ENCODE measurements at places on chromosomes 1 and 21.
A peak's percentile ranks its signal among the peaks of the same experiment; 100 is the strongest.

GRCh38 chr1:237390823-237391222, 348.8 kb downstream of the RYR2 start:
- peaks cover 5% of the 10 kb centered on the region for H3K27me3 ChIP-seq
- DNase-seq: no peak
- H3K4me1 ChIP-seq: no peaks in the 10 kb centered on the region
- H3K27ac ChIP-seq: no peak overlapping the region

DNA sequence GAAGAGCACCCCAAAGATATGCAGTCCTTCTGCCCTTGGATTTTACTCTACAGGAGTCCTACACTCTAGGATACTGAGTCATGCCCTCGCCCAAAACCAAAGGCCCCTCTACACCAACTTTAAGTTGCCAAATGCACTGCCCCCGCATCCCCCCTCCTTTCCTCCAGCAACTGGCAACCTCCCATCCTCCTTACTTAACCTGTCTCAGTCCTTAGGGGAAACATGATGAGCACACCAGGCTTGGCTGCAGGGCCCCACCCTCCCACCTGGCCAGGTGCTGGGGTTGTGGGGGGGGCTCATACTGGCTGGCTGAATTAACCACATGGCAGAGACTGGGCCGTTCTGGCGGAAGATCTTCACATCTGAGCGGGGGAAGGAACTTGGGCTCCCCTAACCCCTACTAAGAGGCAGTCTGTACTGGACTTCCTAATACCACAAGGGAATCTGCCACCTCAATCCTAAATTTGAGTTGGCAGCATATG, 1.2 kb downstream of the HDGF start:
- H3K27ac ChIP-seq: peak overlapping the region; percentile 98
- no peaks in the 10 kb centered on the region for H3K27me3 ChIP-seq
- DNase-seq: peak; percentile 68
- H3K4me1 ChIP-seq: peaks cover 58% of the 10 kb centered on the region
- peaks cover 36% of the 10 kb centered on the region for H3K36me3 ChIP-seq
- peak overlapping the region; percentile 92 for H3K4me3 ChIP-seq

- no peaks in the 10 kb centered on the region for H3K27me3 ChIP-seq
- H3K4me1 ChIP-seq: peaks cover 7% of the 10 kb centered on the region
- H3K36me3 ChIP-seq: no peaks in the 10 kb centered on the region
- H3K4me3 ChIP-seq: peak overlapping the region; percentile 84
These were observed 22.9 kb upstream of the DISC1 start for GRCh38 chr1:231603598-231604275.

DNA sequence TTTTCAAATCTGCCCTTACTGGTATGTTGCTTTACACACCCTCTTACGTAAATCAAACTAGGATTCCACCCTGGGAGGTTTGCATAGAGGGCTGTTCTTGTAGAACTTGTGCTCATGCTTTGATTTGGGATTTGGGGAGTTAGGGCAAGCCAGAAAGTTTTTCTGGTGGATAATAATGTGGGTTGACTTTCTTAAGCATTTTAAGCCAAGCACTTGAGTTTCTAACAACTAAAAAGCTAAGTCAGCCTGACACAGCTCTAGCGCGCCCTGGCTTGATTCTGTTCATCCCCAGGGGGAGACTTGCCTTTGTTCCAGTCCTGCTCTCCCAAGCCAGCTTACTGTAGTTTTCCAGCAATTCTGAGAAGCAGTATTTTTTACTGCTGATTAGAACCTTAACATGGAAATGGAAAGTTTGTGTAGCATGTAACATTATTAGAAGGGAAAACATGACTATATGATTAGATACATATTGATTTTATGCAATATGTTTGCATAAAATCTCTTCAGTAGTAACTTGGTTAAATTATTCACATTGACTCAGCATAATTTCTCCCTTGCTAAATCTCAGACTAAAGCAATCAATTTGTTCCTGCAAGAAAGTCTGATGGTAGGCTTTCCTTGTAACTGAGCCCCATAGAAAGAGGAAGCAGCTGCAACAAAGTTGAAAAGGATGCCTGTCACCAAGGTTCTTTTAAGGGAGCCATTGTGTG, 11.0 kb upstream of the PGD start:
- H3K4me1 ChIP-seq: peaks cover 4% of the 10 kb centered on the region
- no peaks in the 10 kb centered on the region for H3K36me3 ChIP-seq
- DNase-seq: no peak
- no peak overlapping the region for H3K27ac ChIP-seq

DNA sequence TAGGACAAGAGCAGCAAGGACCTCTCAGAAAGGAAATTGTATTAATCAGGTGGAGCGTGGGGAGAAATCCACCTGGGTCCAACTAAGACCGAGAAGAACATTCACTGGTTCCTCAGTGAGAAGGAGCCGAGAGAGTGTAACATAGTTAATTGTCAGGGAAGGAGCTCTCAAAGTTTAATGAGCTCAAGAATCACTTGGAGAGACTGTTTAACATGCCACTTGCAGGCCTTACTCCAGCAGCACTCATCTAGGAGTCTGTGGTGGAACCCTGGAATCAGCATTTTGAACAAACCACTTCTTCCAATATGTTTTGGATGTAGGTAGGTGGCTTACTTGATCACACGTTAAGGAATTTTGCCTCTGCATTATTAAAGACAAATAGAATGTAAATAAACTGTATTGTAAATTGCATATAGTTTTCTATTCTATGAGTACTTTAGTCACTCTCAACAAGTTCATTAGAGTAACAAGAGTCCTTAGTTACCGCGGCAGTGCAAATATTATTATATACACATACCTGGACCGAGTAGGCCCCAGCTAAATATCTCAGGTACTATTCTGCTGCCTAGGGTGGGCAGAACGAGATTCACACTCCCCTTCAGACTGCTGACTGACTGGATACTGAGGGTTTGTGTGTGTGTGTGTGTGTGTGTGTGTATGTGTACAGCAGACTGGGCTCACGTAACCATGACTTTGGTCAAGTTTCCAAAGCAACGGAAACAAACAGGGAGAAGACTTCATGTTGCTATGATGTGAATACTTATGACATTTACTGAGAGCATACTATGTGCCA, 203.2 kb upstream of the USP24 start:
- no peak for DNase-seq
- H3K27me3 ChIP-seq: peaks cover 4% of the 10 kb centered on the region
- peaks cover 4% of the 10 kb centered on the region for H3K4me1 ChIP-seq
- no peak overlapping the region for H3K4me3 ChIP-seq
- H3K36me3 ChIP-seq: no peaks in the 10 kb centered on the region

- no peak for DNase-seq
- H3K27me3 ChIP-seq: peaks cover 9% of the 10 kb centered on the region
- no peak overlapping the region for H3K27ac ChIP-seq
- H3K36me3 ChIP-seq: no peaks in the 10 kb centered on the region
These were observed 6.3 kb downstream of the KCNQ4 start for GRCh38 chr1:40789661-40790430.

GRCh38 chr1:176440176-176440575, 22.8 kb upstream of the PAPPA2 start:
- no peak overlapping the region for H3K4me3 ChIP-seq
- no peaks in the 10 kb centered on the region for H3K36me3 ChIP-seq
- H3K27ac ChIP-seq: no peak overlapping the region
- H3K27me3 ChIP-seq: peaks cover 7% of the 10 kb centered on the region
- no peak for DNase-seq

DNA sequence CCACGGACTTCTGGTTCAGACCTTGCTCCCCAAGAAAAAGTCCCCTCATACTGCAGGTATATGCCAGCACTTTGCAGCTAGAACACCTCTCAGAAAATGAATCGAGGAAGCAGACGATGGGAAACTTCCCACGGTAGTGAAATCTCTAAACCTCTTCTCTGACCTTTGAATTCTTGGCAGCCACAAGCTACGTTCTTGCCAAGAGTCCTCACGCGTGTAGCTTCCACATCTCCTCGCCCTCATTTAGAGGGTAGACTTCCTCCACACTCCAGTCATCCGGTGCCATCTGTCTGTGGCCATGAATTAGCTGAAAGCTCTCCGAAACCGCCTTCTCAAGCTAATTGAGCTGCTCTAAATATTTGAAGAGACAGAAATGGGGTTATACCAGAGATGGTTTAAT, 127.8 kb downstream of the RGS7 start:
- no peaks in the 10 kb centered on the region for H3K4me1 ChIP-seq
- no peak overlapping the region for H3K27ac ChIP-seq
- no peaks in the 10 kb centered on the region for H3K27me3 ChIP-seq

DNA sequence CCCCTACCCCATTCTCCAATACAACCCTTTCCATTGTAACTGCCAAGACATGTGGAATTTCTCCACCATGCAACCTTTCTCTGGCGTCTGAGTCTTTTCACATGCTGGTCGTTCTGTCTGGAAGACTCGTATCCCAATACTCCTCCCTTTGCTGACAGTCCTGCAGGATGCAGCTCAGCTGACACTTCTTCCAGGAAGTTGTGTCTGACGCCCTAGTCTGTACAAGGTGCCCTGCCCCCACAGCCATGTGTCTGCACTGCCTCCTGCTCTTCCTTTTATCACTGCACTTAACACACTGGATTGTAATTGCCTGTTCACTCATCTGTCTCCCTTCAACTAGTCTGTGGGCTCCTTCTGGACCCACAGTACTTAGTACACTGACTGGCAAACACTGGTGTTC, 188.0 kb downstream of the LMX1A start:
- no peaks in the 10 kb centered on the region for H3K36me3 ChIP-seq
- no peak for DNase-seq
- H3K27me3 ChIP-seq: peaks cover 3% of the 10 kb centered on the region
- H3K27ac ChIP-seq: no peak overlapping the region
- H3K4me1 ChIP-seq: no peaks in the 10 kb centered on the region

DNA sequence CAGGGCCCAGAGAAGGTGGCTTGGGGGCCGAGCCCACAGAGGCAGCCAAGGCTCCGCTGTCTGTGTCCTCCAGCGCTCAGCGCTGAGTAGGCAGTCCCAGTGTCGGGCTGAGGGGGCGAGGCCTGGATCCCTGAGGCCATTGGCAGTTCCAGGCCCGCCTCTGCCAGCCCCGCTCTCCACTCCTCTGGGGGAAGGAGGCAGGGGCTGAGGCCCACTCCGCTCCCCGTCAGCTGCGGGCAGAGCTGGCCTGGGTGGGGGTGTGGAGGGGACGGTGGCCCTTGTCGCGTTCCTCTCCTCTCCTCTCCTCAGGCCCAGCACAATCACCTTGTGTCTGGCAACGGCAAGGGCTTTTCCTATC, 132.8 kb downstream of the CASZ1 start:
- H3K4me1 ChIP-seq: no peaks in the 10 kb centered on the region
- H3K36me3 ChIP-seq: no peaks in the 10 kb centered on the region
- no peaks in the 10 kb centered on the region for H3K27me3 ChIP-seq
- H3K4me3 ChIP-seq: no peak overlapping the region
- H3K27ac ChIP-seq: no peak overlapping the region

GRCh38 chr1:43366601-43367025, 1.2 kb downstream of the ELOVL1 start:
- DNase-seq: no peak
- peak overlapping the region; percentile 88 for H3K27ac ChIP-seq
- H3K27me3 ChIP-seq: no peaks in the 10 kb centered on the region
- peaks cover 47% of the 10 kb centered on the region for H3K36me3 ChIP-seq
- peak overlapping the region; percentile 100 for H3K4me3 ChIP-seq
- peaks cover 48% of the 10 kb centered on the region for H3K4me1 ChIP-seq

DNA sequence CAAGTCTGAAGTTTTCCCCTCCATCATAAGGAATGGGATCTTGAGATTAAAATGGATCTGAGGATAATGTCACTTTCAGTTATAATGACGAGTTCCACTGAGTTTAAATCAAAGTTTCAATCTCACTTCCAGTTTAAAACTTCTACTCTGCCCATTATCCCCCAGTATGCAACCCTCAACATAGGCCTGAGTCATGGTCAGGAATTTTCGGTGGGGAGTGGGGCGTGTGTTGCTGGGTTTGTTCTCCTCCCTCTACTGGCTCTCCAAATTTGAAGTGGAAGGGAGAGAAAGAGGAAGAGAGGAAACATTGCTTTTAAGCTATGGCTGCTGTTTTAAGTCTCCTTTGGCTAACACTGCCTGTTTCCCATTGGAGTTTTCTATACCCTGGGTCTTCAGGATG, 152.9 kb downstream of the TM2D1 start:
- no peaks in the 10 kb centered on the region for H3K4me1 ChIP-seq
- no peak overlapping the region for H3K4me3 ChIP-seq
- H3K27me3 ChIP-seq: peaks cover 14% of the 10 kb centered on the region
- no peaks in the 10 kb centered on the region for H3K36me3 ChIP-seq
- no peak for DNase-seq

DNA sequence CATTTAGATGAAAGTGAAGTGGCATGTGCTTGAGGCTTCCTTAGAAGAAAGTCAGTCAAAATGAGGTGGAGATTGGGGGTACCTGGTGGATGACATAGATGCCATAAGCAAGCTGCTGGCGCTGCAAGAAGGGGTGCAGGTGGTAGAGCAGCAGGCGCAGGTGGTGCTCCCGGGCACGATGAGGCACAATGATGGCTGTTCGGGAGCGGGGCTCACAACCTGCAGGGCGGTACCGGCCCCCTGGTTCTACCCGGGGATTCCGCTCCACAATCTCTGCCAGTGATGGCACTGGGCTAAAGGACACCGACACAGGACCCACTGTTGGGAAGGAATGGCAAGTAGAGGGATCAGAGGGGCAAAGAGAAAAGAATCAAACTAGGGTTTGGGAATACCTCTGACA, 2.4 kb downstream of the B4GALT3 start:
- no peak overlapping the region for H3K4me3 ChIP-seq
- H3K27ac ChIP-seq: no peak overlapping the region
- no peak for DNase-seq
- H3K27me3 ChIP-seq: no peaks in the 10 kb centered on the region
- H3K36me3 ChIP-seq: peaks cover 29% of the 10 kb centered on the region

DNA sequence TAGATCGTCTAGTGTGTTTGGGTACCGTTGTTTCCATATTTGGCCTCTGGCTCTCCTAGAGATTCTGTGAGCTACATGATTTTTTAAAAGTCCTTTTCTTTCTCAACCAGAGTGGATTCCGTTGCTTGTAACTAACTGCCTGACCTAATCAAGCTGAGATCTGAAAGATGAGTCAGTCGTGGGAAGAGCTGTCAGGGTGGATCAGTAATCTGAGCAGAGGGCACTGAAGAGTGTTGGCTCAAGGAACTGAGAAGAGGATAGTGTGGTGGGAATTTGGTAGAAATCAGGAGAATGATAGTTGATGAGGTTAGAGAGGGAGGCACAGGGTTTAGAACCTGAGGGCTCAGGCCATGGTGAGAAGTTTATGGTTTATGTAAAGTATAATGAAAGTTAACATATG, 52.2 kb downstream of the TRAF5 start:
- no peaks in the 10 kb centered on the region for H3K27me3 ChIP-seq
- H3K4me3 ChIP-seq: no peak overlapping the region
- peaks cover 67% of the 10 kb centered on the region for H3K4me1 ChIP-seq
- peaks cover 30% of the 10 kb centered on the region for H3K36me3 ChIP-seq
- peak overlapping the region; percentile 21 for H3K27ac ChIP-seq

- no peak overlapping the region for H3K27ac ChIP-seq
- no peaks in the 10 kb centered on the region for H3K36me3 ChIP-seq
- no peaks in the 10 kb centered on the region for H3K4me1 ChIP-seq
- no peaks in the 10 kb centered on the region for H3K27me3 ChIP-seq
- H3K4me3 ChIP-seq: no peak overlapping the region
These were observed 243.0 kb downstream of the KIF26B start for GRCh38 chr1:245397771-245398170.

All from activated naive CD8-positive, alpha-beta T cell treated with anti-CD3 and anti-CD28 coated beads, Interleukin-2, amount 50 U/mL, for 24 hours (primary cell).